Hepatocyte (in vitro differentiated cells): ENCODE measurements at places on chromosomes 1 and 21.

DNA sequence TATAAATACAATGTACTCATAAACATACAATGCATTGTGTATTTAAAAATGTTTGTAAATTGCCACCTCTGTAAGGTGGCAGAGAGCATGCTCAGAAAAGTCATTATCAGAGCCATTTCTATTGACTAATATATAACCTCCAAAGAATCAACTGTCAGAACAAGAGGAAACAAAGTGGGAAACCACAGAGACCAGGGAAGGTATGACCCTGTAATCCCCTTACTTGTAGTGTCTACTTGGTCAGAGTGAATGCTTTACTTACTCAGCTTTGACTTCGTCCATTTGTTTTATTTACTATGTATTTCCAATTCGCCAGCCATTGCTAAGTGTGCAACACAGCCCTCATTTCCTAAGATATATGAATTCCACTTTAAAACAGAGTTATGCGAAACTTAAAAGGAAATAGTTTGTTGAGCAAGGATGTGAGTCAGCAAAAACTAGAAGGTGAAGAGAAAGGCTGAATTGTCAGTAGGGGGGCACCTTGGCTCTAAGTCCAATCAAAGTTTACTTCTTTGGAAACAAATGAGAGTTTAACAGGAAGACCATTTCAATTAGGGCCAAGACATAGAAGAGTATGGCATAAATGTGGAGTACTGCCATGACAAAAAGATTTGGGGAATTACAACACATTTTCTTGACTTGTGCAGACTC, 671.7 kb upstream of the PTBP2 start:
- no peak for DNase-seq

DNA sequence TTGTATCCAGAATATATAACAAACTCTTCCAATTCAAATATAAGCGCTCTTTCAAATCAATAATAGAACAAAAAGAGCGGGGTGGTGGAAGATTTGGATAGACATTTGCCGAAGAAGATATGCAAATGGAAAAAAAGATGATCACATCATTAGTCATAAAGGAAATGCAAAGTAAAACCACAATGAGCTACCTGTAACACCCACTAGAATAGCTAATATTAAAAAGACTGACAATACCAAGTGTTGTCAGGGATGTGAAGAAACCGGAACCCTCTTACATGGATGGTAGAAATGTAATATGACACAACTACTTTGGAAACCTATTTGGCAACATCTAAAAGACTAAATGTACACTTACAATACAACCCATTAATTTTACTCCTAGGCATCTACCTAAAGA, 5.7 kb upstream of the TRAF5 start:
- no peak for DNase-seq

DNA sequence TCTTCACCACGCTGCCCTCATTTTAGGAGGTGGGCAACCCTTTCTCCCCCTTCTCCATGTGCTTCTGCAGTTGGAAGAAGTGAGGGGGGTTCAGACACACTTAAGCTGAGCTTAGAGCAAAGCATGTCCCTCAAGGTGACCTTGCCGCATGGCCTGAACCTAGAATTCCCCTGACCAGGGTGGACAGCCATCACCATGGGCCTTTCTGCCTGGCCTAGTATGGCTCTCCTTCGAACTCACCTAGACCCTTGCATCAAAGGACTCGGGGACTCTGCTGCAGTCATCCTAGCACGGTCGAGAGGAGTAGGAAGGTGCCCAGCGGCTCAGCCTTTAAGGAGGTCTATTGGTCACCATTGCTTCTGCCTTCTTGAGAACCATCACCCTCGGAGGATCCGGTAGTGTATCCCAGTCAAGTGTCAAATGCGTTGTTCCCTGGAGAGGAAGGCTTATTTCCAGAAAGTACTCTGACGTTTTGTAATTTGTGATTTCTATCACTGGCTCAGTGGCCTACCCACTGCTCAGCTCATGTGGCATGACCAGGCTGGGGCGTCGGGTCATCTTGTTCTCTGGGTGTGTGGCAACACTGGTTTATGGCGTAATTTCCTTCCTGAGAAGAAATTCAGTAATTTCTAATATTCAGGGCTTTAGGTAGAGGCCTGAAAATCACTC, at the start of gene KCNE1:
Gene KCNE1 (minus strand): TSS at position 424 of the 669 bp plus-strand sequence. CDS start 62,576 bp downstream, outside the sequence.
- DNase-seq = no peak

DNA sequence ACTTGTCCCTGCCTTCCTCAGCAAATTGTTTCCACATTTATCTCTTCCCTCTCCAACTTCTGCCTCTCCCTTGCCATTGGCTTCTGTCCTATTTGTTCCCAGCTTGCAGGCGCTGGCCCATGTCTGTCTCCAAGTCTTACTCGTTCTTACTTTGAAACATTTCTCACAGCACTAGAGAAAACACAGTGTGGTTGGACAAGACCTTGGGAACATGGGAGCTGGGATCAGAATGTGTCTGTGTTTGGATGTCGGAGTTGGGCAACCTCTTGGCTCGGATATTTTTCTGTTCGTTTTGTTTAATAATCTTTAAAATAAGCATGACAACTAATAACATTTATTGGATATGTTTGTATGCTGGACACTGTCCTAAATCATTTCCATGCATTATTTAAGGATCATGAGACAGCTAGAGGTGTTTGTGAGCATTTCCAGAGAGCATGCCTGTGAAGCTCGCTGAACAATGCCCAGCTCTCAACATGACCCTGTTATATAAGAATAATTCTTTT, 5.9 kb upstream of the BRWD1 start:
- peak; percentile 37 for DNase-seq

GRCh38 chr1:227886993-227887696, 60.6 kb downstream of the WNT9A start:
- peak; percentile 89 for DNase-seq

DNA sequence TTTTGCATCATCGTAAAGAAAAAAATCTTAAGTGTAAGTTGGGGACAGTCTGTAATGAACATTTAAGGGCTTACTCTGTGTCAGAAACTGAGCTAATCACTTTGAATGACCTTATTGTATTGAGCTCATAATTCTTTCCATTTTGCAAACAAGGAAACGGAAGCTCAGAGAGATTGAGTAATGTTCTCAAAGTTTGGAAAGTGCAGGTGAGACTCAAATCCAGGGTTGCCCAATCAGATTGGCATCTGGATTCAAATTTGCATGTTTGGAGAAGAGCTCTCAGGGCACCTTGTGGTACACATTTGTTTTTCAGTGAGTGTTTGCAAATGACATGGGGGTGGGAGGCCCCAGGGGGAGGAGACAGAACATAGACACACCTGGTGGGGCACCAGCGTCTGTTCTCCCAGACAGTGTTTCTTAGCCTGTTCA, 8.0 kb downstream of the ALPL start:
- no peak for DNase-seq
